ENCODE measurements at places on chromosomes 11 and 22. TPM values are rescaled to one million over a fixed set of nuclear protein-coding genes. Genes with fewer than 3 reads are reported as not detected.

The CWF19L2 gene
- total RNA-seq: 5.0 TPM

The HEPN1 gene
- total RNA-seq: not detected

The C11orf87 gene
- total RNA-seq: not detected

The CFAP300 gene
- 3.3 TPM for total RNA-seq

The RPS19BP1 gene
- total RNA-seq: 94.1 TPM

The SNX32 gene
- 0.67 TPM for total RNA-seq

The MAPK8IP2 gene
- 0.17 TPM for total RNA-seq

The OR8G1 gene
- not detected for total RNA-seq

The C11orf42 gene
- total RNA-seq: not detected

The TSGA10IP gene
- under 0.01 TPM for total RNA-seq

The GAB4 gene
- not detected for total RNA-seq

The CLMP gene
- 90.7 TPM for total RNA-seq

The PATE2 gene
- not detected for total RNA-seq

The HTR3B gene
- not detected for total RNA-seq

The LDHAL6A gene
- 0.17 TPM for total RNA-seq

The ADAMTS15 gene
- total RNA-seq: 5.5 TPM

The MMP8 gene
- not detected for total RNA-seq

The HTR3A gene
- total RNA-seq: not detected

The RASD2 gene
- total RNA-seq: not detected

The ADM2 gene
- total RNA-seq: 4.8 TPM

The SLC37A2 gene
- 5.0 TPM for total RNA-seq

The CARD10 gene
- total RNA-seq: 8.9 TPM

The SNU13 gene
- 149 TPM for total RNA-seq

The PGR gene
- 0.30 TPM for total RNA-seq

The SLC17A6 gene
- not detected for total RNA-seq

The TMEM191C gene
- total RNA-seq: 0.50 TPM

The SYT12 gene
- total RNA-seq: 0.17 TPM

The C22orf15 gene
- 1.2 TPM for total RNA-seq

The CCDC15 gene
- total RNA-seq: 3.4 TPM

The APOA5 gene
- total RNA-seq: not detected

The OR52L1 gene
- total RNA-seq: not detected

The HBG1 gene
- total RNA-seq: not detected

The SCUBE2 gene
- 0.30 TPM for total RNA-seq

The OR52E1 gene
- not detected for total RNA-seq

The OR8D1 gene
- not detected for total RNA-seq

The SELENOM gene
- 192 TPM for total RNA-seq

The TMPRSS13 gene
- not detected for total RNA-seq

The CHST1 gene
- 0.74 TPM for total RNA-seq

The NXPE1 gene
- total RNA-seq: not detected

Measured in bronchus fibroblast of lung (primary cell).